ENCODE measurements at places on chromosomes 11 and 22. TPM values are rescaled to one million over a fixed set of nuclear protein-coding genes. Genes with fewer than 3 reads are reported as not detected.

The EFCAB6 gene
- total RNA-seq: 0.62 TPM

The KRTAP5-2 gene
- total RNA-seq: not detected

The OR8A1 gene
- not detected for total RNA-seq

The NAA40 gene
- 17.6 TPM for total RNA-seq

The WNT11 gene
- 1.4 TPM for total RNA-seq

The PHOX2A gene
- not detected for total RNA-seq

The PYGM gene
- total RNA-seq: 0.54 TPM

The IFT27 gene
- 24.2 TPM for total RNA-seq

The SLC22A8 gene
- not detected for total RNA-seq

The OR52I1 gene
- total RNA-seq: not detected

The CLMP gene
- 15.2 TPM for total RNA-seq

The OR6Q1 gene
- total RNA-seq: not detected

The TRPT1 gene
- total RNA-seq: 26.0 TPM

The OR8D4 gene
- total RNA-seq: not detected

The MRPL21 gene
- 138 TPM for total RNA-seq

The SH3BP1 gene
- total RNA-seq: 2.0 TPM

The CYB5R2 gene
- total RNA-seq: 4.0 TPM

The MLC1 gene
- total RNA-seq: 0.05 TPM

The OR51I1 gene
- total RNA-seq: not detected

The SAA2 gene
- total RNA-seq: not detected

The SLC6A5 gene
- not detected for total RNA-seq

The UBQLN3 gene
- not detected for total RNA-seq

The CFAP300 gene
- 6.9 TPM for total RNA-seq

The RFPL2 gene
- 0.07 TPM for total RNA-seq

The LRP4 gene
- total RNA-seq: 7.2 TPM

The TTC36 gene
- total RNA-seq: not detected

The SYT8 gene
- total RNA-seq: not detected

The ARVCF gene
- total RNA-seq: 2.2 TPM

The GAS2 gene
- 0.68 TPM for total RNA-seq

Measured in A549 treated with CORT108297 at 1 μM for 4 hours (cell line).